ENCODE measurements at places on chromosomes 11 and 22.

- no peak for DNase-seq
Observed at GRCh38 chr11:7558046-7558445, 44.2 kb downstream of the PPFIBP2 start.

- no peak for DNase-seq
Observed at GRCh38 chr11:11841116-11841722, 553 bp upstream of the USP47 start.

- no peak for DNase-seq
Observed at GRCh38 chr11:93192163-93192562, 5.6 kb downstream of the SLC36A4 start.

DNA sequence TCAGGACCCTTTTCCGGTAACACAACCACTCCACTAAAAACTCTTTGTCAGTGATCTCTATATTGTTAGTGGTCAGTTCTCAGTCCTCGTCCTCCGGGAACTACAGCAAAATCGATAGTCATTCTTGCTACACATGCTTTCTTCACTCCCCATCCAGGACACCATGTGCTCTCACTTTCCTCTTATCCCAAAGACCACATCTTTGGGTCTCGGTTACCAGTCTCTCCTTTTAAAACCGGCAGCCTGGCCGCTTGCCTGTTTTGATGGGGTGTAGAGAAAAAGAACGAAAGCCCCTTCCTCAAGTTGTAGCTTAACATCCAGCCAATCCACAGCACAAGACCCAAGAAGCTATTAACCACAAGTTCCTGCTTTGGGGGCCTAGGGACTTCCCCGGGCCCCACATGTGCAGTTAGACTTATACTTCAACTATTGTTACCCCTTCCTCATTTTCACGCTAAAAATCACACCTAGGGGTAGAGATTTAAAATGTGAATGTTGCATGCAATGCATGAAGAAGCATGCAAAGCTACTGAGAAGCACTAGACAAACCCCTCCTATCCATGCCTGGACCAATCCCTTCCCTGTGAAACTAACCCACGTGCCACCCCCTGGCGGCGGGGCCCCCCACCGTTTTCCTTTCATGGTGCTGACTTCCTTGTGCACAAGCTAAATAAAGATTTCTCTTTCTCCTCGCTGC, 1.5 kb upstream of the TOLLIP start:
- DNase-seq = peak; percentile 76

- peak; percentile 26 for DNase-seq
Observed at GRCh38 chr11:66559142-66559865, 9.1 kb downstream of the CTSF start.

DNA sequence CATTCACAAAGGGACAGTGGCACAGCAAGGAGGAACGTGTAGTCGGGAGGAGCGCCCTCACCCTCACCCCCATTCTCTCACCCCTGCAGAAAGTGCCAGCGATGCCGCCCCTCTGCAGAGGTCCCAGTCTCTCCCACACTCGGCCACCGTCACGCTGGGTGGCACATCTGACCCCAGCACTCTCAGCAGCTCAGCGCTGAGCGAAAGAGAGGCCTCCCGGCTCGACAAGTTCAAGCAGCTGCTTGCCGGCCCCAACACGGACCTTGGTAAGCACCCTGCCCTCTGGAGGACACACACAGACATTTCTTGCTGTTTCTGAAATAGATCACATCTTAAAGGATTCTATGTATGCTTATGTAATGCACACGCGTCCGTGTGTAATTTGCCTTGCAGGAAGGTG, 34.9 kb downstream of the TBC1D22A start:
- no peak for DNase-seq

DNA sequence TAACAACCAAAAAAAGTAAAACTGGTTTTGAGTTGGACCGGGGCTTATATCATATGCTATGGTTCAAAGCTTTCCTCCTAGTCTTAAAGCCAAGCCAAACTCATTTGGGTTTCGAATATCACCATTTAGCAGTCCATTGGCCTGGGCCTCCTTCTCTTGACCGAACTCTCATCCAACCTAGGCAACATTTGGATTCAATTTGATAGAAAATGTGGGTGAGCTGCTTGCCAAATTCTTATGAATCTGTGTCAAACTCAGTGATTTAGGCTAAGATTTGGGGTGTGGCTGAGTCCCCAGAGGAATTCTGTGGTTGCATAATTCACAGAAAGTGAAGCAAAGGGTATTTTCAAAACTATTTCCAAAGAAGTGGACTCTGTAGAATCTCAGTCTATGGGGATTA, 83.7 kb downstream of the BLID start:
- no peak for DNase-seq

Measured in CD4-positive, alpha-beta T cell treated with Interferon alpha-2 for 1 hour (primary cell).